ENCODE measurements at places on chromosomes 6 and 20.

GRCh38 chr20:37837924-37838323 is 65.0 kb upstream of the VSTM2L start:
- no peak for DNase-seq

DNA sequence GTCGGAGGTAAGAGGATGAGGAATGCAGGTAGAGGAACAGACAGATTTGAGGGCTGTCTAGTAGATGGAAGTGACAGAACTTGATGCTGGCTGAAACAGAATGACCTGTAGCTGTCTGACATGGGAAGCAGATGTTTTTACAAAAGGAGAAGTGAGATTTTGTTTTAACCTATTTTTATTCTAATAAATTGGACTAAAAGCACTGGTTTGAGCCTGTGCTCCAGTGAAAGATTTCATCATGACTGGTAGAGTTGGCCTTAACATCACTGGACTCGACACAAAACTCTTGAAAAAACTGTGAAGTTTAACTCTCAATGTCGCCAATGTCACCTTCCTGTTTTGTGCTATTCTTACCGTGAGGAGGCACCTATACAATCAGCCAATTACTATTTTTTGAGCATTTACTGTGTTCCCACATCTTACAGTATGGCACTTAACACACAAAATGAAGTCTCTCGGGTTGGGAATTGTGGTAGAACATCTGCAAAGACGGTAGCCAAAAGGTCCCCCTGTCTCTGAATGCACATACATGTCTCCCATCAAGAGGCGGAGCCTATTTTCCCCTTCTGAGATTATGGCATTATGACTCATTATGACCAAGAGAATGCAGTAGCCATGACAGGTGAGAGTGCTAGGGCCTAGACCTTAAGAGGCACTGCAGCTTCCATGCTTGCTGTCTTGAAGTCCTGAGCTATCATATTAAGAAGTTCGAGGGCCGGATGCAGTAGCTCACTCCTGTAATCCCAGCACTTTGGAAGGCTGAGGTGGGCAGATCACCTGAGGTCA is 93.2 kb downstream of the FOXF2 start:
- no peak for DNase-seq

- DNase-seq: no peak
These were observed 47.3 kb downstream of the EPB41L2 start for GRCh38 chr6:131015630-131016263.

DNA sequence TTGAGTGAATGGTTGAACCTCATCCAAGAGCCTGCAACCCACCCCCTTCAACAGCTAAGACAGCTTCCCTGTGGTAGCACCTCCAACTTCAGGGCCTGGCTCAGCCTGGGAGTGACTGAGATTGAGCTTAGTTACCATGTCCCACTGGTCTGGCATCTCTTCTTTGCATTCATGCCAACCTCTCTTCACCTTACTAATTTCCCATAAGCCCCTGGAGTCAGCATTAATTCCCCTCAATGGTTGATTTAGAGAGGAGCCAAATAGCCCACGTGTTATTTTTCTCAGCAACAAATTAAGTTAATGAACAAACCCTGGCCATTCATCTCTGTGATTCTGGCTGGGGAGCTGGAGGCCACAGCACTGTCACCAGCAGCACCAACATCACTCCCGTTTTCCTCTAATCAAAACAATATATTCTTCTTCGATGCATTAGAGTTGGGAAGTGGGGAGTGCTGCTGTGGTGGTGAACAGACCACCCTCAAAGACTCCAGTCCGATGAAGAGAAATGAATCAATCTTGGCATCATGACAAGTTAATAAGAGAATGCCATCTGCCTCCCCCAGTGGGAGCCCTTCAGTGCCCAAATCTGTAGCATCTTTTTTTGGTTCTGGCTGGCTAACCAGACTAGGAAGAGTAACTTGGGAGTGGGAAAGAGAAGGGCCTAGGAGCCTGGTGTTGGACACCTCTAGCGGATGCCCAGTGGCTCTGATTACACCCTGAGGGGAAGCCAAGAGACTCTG is 316.9 kb upstream of the RNF24 start:
- DNase-seq: no peak

- DNase-seq: no peak
These were observed 4.5 kb upstream of the TCEA2 start for GRCh38 chr20:64058536-64058935.

GRCh38 chr6:111228094-111228493 is 140.8 kb downstream of the SLC16A10 start:
- DNase-seq: no peak

GRCh38 chr20:47783828-47784598 is 1.3 kb downstream of the SULF2 start:
- DNase-seq: no peak

DNA sequence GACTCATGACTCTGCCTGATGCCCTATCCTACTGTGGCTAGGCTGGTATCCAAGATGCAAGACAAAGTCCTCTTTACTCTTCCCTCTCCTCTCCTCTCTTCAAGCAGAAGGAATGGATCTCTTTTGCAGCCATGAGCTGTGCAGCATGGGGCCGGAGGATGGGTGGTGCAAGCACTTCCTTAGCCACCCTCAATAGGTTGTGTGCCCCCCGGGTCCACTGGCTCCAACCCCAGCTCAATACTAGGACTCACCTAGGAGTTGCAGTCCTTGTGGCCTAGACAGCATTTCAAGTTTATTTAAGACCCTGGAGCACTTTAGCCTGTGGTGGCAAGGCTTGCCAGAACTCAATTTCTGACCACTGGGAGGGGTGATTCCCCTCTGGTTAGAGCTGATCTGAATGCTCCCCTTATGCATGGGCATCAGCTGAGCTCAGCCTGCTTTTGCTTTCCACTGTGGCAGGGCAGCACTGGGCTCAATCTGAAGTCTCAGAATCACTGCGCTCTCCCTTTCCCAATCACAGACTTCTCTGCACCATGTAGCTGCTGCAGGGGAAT is 29.0 kb upstream of the GRM4 start:
- no peak for DNase-seq

DNA sequence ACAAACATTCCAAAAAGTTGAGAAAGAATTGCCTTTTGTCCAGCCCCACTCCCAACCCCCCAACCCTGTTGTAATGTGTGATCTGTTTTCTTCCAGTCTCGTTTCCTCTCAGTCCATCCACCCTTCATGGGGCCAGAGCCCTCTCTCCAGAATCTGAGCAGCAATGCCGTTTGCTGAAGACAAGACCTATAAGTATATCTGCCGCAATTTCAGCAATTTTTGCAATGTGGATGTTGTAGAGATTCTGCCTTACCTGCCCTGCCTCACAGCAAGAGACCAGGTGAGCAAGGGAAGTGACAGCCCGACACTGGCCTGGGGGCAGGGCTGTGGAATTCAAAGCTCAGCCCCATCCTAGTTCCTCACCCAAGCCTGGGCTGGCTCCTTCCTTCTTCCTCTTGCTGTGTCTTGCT is 7.8 kb downstream of the MAVS start:
- DNase-seq: no peak
